ENCODE measurements at places on chromosomes 1 and 21. TPM values are rescaled to one million over a fixed set of nuclear protein-coding genes. Genes with fewer than 3 reads are reported as not detected.

MNDA gene
- total RNA-seq = 6.9 TPM

HMGCS2 gene
- 0.38 TPM for total RNA-seq

RBM11 gene
- total RNA-seq = 0.57 TPM

TSSK3 gene
- total RNA-seq = 2.6 TPM

OPTC gene
- not detected for total RNA-seq

NBPF6 gene
- total RNA-seq = not detected

ITLN2 gene
- not detected for total RNA-seq

LRRC71 gene
- total RNA-seq = not detected

OR6K3 gene
- total RNA-seq = not detected

CD1E gene
- not detected for total RNA-seq

GPR61 gene
- 0.13 TPM for total RNA-seq

SLC19A1 gene
- 2.7 TPM for total RNA-seq

SRP9 gene
- 182 TPM for total RNA-seq

C1orf167 gene
- total RNA-seq = 2.3 TPM

OR2L2 gene
- total RNA-seq = not detected

SNRNP40 gene
- 21.6 TPM for total RNA-seq

PLXNA2 gene
- 23.8 TPM for total RNA-seq

BMP8B gene
- 0.62 TPM for total RNA-seq

GRHL3 gene
- not detected for total RNA-seq
